ENCODE measurements at places on chromosomes 6 and 20.
A peak's percentile ranks its signal among the peaks of the same experiment; 100 is the strongest.

DNA sequence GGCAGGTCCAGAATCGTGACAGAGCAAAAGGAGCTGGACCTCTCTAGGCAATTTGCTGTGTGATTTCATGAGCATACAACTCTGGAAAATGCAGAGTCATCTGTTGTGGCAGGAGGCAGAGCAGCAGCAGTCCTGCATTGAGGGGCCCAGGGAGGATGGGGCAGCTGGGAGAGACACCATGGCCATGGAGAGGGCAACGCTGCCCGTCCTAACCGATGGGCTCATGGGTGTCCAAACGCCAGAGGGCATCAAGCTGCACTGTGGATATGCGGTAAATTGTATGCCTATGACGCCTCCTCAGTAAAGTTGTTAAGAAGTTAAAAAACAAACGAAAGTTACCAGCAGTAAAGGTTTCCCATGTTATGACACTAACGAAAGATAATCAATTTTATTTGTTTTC is 42.2 kb upstream of the DACT2 start:
- DNase-seq: no peak

DNA sequence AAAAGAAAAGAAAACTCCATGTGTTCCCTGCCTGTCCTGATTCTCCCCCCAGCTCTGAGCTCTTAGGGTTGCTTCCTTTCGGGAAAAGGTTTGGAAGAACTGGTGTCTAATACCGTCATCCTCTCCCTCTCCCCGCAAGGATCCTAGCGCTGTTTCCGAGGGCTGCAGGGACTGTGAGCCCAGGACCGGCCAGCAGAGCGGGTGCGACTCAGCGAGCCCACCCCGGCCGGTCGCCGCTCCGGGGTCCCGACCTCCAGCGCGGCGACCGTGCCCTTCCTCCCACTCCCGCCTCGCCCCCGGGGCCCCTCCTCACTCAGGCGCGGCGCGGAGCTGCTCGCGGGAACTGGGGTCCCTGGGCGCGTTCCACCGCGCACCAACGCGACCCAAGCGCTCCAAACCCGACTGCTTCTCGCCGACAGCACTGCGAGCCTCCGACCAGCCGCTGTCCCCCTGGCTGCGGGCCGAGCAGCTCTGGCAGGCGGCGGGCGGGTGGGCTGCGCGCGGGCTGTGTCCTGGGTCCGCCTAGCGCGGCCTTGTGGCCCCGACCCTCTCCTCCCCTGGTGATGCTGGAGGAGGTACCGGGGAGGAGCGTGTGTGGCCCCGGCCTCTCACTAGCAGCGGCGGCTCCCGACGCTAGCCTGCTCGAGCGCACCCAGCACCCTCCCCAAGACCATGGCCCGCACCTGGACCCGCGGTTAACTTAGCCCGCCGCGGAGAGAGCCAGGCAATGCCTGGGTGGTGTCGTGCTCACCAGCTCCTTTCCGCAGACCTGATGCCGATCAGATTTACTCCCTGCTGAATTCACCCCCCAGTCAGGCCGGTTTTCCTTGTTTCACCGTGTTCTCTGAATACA is at the start of gene PLA2G7:
Gene PLA2G7, minus strand, starts transcription at position 509 of the 853 bp plus-strand sequence. CDS start 12,484 bp downstream, outside the sequence.
- DNase-seq: no peak

DNA sequence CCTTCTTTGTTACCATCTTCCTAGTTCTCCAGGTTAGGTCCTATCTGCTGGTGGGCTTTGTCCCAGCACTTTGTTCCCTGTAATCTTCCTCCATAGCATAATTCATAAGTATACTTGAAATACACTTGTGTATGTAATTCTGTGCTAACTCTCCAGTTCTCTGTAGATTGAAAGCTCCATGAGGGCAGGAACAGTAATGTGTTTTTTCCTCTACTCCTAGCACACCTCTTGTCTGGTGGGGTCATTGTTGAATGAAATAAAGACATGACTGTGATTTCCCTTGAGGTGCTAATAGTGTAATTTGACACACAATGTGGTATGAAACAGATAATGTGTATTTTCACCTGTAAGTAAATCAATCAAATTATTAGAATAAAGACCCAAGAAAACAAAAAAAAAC is 30.0 kb downstream of the MAP3K4 start:
- DNase-seq: no peak

DNA sequence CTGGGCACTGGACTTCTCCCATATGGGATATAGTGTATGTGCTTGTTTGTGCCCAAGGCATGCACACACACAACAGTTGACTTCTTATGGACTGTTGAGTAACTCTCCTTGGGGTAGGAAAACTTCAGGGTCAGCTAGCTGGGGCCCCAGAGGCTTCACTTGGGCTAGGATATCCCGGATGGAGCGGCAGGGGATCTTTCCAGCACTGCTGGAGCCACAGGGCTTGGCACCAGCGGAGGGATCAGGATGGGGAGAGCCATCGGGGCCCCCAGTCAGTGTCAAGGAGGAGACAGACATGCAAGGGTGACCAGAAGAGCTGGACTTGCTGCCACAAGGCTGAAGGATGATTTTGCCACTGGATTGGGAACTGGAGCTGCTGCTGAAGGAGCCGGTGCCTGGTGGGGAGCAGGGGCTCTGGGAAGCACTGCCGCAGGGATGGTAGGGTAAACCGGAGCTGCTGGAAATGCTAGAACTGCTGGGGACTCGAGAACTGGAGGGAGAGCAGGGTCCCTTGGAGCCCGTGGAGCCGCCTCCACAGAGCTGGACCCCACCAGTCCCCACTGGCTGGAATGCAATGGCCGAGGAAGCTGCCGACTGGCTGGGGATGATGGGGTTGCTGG is 1.5 kb downstream of the PSORS1C1 start:
- no peak for DNase-seq

- no peak for DNase-seq
These were observed 603 bp downstream of the TASP1 start for GRCh38 chr20:13638162-13638495.

- no peak for DNase-seq
These were observed 215.6 kb upstream of the HEY2 start for GRCh38 chr6:125533710-125534397.

- DNase-seq: no peak
These were observed 178.8 kb downstream of the IBTK start for GRCh38 chr6:82068721-82069120.

DNA sequence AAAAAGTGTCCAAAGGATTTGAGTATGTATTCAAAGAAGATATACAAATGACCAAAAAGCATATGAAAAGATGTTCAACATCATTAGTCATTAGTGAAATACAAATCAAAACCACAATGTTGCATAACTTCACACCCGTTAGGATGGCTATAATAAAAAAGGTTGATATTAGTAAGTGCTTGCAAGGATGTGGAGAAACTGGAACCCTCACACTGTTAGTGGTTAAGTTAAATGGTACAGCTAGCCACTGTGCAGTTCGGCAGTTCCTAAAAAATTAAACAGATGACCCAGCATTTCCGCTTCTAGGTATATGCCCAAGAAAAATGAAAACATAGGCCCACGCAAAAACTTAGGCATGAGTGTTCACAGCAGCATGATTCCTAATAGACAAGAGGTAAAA is 38.6 kb downstream of the IBTK start:
- DNase-seq: no peak

GRCh38 chr6:37758234-37758633 is 60.6 kb upstream of the MDGA1 start:
- no peak for DNase-seq

DNA sequence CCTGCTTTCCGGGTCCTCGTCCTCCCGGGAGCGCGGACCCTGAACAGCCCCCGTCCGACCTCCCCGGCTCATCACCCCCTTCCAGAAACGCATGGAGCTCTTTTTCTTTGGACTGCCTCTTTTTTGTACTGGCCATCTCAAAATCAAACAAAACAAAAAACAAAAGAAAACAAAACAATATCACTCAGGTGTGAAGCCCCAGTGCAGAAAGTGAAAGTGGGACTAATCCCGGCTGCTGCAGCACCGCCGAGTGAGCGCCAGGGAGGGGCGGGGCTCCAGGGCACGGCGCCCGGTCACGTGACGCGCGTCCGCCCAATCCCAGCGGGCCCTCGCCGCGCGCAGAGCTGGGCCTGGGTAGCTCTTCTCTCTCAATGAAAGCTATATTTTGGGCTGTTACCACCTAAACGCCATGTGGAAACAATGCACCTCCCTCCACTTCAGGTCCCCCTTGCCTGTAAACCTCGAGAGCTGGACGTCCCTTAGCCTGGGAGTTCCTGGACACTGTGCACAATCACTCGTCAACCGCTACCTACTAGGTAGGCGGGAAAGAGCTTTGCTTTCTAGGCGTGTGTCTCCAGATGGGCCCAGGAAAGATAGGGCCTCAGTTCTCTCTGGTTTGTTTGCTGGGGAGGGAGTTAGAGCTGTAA is 93.7 kb upstream of the PRDM1 start:
- peak; percentile 70 for DNase-seq

- DNase-seq: no peak
These were observed 99.9 kb downstream of the PRND start for GRCh38 chr20:4821590-4821989.

DNA sequence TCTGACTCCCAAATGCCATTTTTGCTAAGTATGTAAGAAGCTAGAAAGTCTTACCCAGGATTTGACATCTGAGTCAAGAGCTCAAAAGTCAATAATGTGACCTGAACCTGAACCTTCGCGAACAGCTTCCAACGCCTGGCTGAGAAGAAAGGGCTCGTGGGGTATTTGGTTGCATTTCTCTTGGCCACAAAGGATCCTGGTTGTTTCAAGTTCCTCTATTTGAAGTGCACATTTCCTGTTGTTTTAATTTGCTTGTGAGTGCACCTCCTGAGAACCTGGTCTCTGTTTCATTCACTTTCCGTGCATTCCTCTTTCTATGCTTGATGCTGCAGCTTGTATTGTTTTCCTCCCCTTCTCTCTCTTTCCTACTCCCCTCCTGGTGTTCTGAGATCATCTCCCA is 212.5 kb downstream of the FOXA2 start:
- DNase-seq: no peak

GRCh38 chr6:32980488-32981038 is 12.2 kb downstream of the BRD2 start:
- no peak for DNase-seq

DNA sequence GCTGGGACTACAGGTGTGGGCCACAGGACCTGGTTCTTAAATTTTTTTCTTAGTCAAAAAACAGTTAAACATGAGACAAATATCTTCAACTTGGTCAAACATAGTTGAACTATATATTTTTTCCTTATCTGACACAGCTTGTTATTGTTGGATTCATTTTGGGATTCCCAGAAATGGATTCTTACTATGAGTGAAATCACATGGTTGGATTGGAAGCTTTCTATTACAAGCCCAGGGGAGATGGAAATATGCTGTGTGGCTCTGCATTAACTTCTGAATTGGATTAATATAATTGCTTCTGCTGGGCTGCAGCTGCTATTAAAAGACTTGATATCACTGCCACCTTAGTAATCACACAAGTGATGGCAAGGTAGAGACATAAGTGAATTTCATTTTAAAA is 126.4 kb upstream of the DUSP22 start:
- no peak for DNase-seq

DNA sequence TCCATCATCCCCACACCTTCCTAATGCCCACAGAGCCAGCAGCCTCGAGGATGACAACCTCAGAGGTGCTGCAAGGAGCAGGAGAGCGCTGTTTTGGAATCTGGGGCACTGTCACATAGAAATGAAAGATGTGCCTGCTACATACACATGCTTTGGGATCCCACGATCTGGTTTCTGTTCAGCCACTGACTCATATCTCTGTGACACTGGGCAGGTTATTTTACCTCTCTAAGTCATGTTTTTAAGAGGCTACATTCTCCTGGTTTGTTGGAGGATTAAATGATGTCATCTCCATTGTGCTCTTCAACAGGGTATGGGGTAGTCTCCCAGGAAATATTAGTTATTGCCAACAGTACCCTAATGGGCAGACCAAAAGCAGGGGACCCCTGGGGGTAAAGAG is 32.6 kb upstream of the TAB2 start:
- no peak for DNase-seq

DNA sequence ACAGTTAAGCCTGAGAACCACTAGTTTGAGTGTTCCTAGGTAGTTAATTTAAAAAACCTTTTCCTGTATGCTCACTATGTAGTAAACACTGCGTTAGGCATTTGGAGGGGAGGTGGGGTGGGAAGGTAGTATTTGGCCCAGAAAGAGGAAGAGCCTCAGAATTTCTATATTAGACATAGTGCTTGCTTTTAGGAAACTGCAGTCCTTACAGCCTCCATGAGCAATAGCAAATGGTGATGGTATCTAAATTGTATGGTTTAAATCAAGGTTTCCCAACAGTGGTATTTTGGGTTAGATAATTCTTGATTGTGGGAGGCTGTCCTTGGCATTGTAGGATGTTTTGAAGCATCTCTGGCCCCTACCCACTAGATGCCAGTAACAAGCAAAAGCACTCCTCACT is 61.5 kb upstream of the RIPOR2 start:
- no peak for DNase-seq

GRCh38 chr20:286508-286907 is 4.0 kb downstream of the C20orf96 start:
- no peak for DNase-seq

DNA sequence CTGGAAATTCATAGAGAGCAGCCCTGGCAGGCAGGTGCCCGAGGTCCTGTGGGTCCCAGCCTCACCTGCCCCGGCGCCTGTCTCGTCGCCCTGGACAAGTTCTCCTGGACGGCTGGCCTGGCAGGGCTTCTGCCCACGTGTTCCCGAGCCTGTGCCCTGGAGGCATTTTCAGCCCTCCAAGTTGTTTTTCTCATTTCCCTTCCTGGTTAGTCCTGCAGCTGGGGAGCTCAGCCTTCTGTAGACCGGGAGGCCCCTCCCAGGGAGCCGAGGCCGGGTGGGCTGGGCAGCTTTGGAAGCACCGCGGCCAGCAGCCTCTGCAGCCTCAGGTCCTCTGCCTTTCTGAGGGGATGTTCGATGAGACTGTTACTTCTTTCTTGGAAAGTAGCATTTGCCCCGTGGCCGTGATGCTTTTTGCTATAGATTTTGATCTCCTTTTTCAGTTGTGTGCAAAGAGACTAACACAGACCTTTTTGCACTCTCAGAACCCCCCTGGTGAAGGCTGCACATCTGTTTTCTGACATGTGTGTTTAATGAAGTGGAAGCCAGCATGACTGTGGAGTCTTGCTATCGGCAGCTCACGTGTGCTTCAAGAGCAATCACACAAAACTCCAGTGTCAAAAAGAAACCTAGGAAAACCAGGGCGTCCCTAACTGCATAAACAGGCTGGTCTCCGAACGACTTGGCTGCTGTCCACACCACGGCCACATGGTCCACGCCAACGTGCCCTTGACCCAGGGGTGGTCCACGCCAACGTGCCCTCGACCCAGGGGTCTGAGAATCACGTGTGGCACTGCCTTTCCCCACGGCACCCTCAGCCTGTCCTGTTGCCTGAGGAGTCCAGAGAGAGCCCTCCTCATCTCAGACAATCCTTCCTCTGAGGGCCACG is 207.5 kb downstream of the SMOC2 start:
- DNase-seq: no peak

GRCh38 chr20:50029697-50030461 is 47.1 kb downstream of the SNAI1 start:
- DNase-seq: no peak

- DNase-seq: no peak
These were observed 567.5 kb upstream of the SLC35B3 start for GRCh38 chr6:9002833-9003232.

GRCh38 chr6:144678844-144679243 is 393.7 kb downstream of the UTRN start:
- no peak for DNase-seq
